ENCODE measurements at places on chromosomes 16 and 17.

DNA sequence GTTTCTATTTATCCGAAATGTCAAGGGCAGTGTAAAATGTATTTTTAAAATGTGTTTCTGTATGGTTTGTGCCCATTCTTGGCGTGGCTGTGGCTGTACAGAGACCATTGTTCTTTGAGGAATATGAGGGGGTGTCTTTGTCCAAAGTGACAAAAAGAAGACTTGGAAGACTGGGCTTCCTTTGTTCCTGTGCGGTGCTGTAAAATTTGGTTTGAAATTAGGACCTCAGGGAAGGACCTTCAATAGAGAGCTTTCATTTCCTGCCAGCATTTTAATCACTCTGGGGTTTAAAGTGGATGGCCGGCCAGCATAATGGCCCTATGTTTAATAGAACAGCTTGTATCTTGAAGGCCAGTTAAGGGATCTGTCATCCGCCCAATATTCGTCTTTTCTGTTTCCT lies 190.1 kb upstream of the TBX2 start:
- no peak for DNase-seq

- DNase-seq: no peak
Measured at GRCh38 chr17:2017274-2017941, 7.7 kb downstream of the RTN4RL1 start.

DNA sequence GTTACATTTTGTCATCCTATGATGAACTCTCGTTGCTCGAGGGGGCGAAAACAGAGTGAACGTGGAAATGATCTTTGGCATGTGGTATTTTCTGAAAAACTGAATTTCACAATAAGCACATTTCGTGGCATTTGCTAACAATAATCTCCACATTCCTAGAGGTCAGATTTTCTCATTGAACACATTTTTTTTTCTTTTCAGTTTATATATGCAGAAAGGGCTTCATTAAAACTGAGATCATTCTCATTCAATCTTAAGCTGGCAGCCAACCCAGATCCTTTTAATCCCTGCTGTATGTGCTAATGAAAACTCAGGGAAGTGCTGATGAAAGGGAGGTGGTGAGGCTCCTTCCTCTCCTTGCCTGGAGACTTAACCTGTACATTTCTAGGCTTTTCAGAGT lies 52.6 kb downstream of the PRKCA start:
- no peak for DNase-seq

DNA sequence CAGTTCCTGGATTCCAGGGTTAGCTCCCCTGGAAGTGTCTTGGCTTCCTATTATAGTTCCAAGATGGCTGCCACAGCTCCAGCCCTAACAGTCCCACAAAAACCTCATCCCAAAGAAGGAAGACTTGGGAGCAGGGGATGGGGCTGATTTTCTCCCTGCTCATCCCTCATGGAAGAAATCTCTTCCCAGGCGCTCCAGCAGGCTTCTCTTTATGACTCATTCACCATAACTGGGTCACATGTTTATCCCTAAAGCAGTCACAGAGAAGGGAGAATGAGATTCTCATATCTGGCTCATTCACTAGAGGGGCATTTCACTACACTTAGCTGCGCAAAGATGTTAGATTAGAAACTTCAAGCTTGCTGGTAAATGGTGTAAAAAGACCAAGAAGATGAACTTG lies 206.5 kb upstream of the IRX3 start:
- DNase-seq: no peak

DNA sequence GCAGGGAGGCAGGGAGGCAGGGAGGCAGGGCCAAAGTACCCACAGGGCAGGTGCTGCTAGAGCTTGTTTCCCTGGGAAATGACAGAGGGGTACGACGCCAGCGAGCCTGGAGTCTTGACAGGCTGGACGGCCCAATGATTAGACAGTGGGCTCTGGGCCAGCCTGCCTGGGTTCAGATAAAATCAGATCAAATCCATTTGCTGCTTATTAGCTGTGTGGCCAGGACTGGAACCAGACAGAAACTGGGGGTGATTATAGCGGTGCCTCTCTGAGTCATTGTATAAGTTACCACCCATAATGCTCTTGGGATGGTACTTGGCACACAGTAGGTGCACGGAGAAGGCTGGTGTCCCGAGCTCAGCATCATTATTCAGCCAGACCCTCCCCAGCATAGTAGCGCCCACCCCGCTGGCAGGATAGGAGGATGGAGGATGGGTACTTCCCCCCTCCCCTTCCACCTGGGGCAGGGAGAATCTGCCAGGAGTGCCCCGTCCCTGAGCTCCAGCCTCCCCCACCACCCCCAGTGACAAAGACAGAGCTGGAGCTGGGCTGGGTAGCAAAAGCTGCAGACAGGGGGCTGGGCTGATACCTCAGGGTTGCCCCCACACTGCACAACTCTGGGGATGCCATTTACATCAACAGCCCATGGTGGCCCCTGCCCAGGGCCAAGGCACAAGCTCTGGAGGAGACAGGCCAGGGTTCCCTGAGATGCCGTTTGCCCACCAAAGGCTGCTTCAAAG lies 77.6 kb upstream of the TNRC6C start:
- no peak for DNase-seq

- no peak for DNase-seq
Measured at GRCh38 chr17:27458524-27458908, 2.3 kb downstream of the KSR1 start.

GRCh38 chr17:63480826-63481487 lies 4.1 kb downstream of the ACE start:
- no peak for DNase-seq

DNA sequence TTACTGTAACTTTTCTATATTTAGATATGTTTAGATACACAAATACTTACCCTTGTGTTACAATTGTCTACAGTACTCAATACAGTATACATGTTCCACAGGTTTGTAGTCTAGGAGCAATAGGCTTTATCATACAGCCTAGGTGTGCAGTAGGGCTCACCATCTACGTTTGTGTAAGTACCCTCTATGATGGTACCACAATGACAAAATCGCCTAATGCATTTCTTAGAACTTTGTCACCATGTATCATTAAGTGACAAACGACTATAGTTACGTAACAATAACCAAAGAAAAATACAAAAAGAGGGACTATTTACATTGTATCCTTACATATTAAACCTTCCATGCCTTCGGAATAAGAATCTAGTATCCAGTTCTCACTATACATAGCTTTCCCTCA lies 8.0 kb downstream of the STAT5B start:
- no peak for DNase-seq

GRCh38 chr16:398561-399339 lies 1.8 kb downstream of the NME4 start:
- no peak for DNase-seq

GRCh38 chr17:64780096-64781013 lies 118.2 kb upstream of the SMURF2 start:
- peak; percentile 71 for DNase-seq

DNA sequence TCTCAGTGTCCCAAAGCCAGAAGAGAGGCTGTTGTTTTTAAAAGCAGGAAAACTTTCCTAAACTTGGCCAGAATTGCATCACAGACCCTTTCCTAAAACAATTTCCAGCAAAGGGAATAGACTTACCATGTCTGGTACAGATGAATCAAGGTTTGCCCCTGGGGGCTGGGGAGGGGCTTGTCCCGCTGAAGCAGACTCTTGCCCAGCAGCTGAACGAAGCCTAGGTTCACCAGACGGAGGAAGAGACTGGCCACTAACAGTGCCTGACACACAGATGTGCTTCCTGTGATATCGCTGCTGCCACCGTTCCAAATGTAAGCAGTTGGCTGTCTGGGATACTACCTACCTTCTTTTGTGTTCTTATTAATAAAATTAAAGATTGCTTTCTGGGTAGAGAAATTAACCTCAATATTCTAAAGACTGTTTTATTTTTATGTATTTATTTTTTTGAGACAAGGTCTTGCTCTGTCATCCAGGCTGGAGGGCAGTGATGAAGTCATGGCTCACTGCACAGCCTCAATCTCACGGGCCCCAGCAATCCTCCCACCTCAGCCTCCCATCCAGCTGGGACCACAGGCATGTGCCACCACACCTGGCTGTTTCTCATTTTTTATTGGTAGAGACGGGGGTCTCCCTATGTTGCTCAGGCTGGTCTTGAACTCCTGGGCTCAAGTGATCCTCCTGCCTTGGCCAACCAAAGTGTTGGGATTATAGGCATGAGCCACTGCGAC lies 13.5 kb downstream of the PRCD start:
- no peak for DNase-seq

GRCh38 chr17:7716901-7717755 lies at the start of gene DNAH2:
Gene DNAH2 (plus strand): TSS chr17:7717744. CDS start chr17:7719735, 1,991 bp downstream.
- DNase-seq: peak; percentile 24

DNA sequence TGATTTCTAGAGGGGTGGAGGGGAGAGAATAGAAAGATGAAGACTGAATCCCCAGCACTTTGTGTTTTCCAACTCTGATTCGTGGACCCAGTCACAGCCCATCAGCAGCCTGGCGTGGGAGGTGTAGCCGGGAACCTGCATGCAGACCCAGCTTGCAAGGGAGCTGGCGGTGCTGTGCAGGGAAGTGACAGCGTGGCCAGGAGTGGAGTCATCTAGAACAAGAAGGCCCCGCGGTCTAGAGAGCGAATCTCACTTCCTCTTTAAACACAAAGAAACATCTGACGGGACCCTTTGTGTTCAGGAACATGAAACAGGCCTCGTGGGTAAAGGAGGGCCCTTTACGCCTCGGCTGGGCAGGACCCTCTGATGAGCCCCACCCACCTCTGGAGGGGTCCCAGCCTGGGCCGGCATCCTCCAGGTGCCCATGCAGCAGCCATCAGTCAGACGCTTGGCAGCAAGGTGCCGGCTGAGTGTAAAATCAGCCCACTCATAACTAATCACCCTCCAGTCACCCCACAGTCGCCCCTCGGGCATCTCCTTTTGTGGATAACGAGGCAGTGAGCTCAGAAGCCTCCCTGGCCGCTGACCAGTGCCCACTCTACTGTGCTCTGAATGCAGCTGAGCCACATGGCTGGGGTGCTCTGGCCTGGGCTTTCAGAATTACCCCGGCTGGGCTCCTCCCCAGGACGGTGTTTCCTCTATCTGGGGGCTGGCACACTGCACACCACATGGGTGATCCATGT lies 4.4 kb downstream of the SNAI3 start:
- peak; percentile 44 for DNase-seq

DNA sequence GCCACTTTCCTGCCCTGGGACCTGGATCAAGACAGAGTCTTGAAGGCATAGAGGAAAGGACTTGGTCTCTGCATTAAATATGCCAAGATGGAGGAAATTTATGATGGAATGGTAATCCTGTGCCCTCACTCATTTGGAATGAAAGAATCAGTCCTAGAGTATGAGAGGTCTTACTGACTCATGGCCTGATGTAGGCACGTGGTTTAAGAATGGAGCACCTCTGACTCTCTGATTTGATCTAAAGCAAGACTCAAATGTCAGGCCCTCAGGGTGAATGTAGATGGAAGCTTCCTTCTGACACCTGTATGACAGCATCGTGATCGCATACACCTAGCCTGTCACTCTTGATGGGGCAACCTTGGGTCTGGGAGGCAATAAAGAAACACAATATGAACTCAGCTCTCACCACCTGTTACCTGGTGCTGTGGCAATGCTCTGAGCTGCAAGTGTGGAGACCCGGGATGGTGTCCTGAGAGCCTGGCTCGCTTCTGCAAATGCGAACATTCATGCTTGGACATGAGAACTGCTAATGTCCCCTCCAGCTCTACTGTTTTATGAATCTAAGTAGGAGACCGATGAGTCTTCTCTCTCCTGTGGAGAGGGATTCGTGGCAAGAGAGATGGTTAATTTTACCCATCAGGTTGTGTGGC lies 229.9 kb downstream of the ABCC12 start:
- no peak for DNase-seq

DNA sequence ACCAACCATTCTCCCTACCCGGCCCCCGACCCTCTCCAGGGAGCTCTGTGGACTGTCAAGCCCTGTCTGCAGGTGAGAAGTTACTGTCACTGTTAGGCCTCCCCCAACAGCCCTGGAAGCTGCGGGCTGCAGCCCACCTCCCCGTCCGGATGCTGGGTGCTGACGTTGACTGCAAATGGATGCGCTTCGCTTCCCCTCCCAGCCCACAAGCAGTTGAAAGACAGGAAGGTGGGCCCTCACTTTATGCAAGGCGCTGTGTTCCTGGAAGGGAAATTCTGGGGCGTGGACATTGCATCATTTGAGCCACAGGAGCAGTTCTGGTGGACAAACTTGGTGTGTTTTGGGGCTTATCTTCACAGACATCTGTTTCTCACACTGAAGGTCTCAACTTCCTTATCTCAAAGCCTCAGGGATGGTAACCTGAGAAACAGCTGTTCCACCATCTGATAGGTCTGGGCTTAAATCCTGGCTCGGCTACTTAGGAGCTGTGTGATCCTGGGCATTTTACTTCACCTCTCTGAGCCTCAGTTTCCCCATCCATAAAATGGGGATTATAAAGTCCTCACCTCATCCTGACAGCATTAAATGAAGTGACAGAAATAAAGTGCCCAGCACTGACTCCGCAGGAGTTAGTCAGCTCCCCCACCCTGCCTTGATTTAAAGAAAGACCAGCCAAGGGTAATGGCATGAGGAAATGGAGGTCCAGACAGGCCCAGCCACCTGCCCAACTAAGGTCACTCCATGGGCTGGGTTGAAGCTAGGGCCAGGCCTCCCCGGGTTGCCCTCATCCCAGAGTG lies 4.6 kb upstream of the DRC7 start:
- no peak for DNase-seq

- DNase-seq: peak; percentile 23
Measured at GRCh38 chr17:31508288-31509094, 117.0 kb downstream of the RAB11FIP4 start.

- DNase-seq: no peak
Measured at GRCh38 chr17:2138318-2138717, 83.4 kb downstream of the HIC1 start.

- DNase-seq: no peak
Measured at GRCh38 chr17:57924677-57925076, 30.5 kb downstream of the CUEDC1 start.

- DNase-seq: no peak
Measured at GRCh38 chr16:87006789-87007745, 310.1 kb downstream of the C16orf95 start.

DNA sequence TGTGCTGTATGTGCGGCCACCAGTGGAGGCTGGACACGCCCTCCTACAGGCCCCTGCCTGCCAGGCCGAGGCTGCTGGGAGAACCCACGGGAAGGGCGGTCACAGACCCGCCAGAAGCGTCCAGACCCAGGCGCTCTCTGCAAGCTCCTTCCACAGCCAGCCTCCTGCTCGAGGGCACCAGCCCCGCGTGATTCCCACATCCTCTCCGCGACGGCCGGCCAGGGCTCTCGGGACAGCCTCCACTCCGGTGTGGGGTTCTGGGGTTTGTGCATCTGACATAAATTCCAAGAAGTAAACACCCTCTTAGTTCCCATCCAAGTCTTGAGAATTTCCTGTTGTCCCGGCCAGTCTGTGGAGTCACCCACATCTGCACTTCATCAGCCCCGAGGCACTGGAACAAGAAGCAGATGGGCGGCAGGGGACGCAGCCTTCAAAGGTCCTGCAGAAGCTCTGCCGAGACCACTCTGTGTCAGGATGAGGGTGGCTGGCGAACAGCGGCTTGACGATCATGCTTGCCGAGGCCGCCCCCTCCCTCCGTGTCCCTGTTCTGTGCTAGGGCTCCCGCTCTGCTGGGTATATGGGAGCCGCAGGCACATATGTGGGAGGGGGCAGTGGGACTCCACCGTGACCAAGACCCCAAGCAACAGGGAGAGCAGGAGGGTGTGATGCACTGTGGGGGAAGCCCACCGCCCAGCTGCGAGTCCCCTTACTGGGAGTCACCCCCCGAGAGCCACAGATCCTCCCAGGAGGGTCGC lies 2.4 kb upstream of the TMEM204 start:
- DNase-seq: no peak

- DNase-seq: no peak
Measured at GRCh38 chr16:73048292-73049080, 558 bp upstream of the ZFHX3 start.

GRCh38 chr16:69520800-69521602 lies 44.8 kb upstream of the NFAT5 start:
- no peak for DNase-seq
